ENCODE measurements at places on chromosomes 12 and 14. TPM values are rescaled to one million over a fixed set of nuclear protein-coding genes. Genes with fewer than 3 reads are reported as not detected.

DNA sequence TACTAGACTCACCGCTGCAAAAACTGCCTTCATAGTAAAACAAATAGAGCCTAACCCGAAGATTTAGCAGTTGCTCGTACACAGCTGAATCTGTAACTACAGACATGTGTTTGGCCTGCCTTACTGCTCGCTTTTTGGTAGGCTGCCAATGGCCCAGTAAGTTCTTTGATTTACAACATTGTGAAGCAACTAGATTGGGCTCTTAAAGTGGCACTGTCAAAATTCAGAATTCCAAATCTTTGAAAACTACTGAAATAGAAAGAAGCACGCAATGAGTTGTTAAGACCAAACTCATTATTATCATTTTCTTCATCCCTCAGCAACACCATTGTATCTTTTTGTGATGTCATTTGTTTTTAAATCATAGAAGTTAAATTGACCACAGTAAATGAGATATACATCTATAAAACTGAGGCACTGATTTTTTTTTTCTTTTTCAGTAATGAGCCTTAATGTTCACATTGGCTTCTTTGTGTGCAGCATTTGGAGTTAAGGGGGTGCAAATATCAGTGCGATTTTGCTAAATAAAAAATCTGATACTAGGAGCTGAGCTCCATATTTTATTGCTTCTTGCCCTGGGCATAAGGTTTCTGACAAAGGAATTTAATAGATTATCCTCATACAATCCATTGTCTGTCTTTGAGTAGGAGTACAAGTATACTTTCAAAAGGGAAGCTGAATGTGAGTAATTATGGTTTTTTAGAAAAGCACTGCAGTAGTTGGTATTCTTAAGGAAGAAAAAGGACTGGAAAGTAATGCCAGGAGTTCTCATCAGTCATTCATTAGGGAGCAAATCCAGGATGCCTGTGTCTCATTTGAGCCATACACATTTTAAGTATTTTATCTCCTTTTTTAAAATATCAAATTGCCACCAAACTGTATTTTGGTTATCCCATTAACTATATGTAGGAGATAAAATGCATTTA lies 138.5 kb downstream of the KICS2 start:
- no peak for DNase-seq

Gene OR4K17
- not detected for total RNA-seq

Gene GPR135
- 1.6 TPM for total RNA-seq

Gene VASH1
- 10.9 TPM for total RNA-seq

Measured in WTC11 (cell line).